DMS153 (cell line): ENCODE measurements at places on chromosomes 3 and 15.

DNA sequence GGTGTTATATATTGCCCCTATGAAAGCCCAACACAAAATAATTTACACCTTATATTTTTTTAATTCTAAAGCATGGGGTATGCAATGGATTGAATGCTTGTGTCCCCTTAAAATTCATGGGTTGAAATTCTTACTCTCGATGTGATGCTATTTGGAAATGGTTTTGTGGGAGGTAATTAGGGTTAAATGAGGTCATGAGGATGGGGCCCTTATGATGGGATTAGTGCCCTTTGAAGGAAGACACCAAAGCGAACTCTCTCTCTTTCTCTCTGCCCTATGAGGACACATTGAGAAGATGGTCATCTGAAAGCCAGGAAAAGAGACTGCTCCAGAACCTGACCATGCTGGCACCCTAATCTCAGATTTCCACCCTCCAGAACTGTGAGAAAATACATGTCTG, 7.6 kb upstream of the SRGAP3 start:
- DNase-seq, result no peak

DNA sequence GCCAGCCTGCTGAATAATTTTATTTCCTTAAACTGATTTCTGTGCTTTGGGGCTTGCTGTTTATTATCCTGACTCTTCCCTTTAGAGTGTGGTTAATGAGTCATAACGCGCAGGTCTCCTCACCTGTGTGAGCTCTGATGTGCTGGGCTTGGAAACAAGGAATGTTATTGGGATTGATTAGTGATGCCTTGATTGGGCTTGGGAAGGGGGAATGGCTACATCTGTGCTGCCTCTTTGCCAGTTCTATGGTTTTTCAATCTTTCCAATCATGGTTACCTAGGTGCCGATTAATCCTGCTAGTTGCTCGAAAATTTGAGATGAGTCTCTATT, 161.0 kb downstream of the THSD4 start:
- DNase-seq, result no peak

DNA sequence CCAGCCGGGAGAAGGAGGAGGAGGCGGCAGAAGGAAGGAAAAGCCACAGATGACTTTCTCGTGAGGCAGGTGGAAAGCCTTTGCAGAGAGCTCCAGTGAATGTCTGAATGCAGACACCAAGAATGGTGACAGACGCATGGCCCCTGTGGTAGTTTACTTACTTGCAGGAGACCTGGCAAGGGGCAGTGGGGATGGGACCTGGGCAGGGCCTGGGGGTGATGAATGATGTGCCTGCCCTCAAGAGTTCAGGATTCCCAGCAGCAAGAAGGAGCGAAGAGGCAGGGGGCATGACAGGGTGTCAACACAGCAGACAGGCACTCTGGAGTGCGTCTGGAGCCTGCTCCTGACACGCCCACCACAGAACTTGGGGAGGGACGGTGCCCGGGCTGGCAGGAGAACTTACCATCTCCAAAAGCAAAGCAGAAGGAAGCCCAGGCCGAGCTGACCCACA, 260.5 kb upstream of the LYSMD4 start:
- no peak for DNase-seq

- no peak for DNase-seq
Observed at GRCh38 chr15:71596672-71597071, 213.7 kb upstream of the NR2E3 start.

DNA sequence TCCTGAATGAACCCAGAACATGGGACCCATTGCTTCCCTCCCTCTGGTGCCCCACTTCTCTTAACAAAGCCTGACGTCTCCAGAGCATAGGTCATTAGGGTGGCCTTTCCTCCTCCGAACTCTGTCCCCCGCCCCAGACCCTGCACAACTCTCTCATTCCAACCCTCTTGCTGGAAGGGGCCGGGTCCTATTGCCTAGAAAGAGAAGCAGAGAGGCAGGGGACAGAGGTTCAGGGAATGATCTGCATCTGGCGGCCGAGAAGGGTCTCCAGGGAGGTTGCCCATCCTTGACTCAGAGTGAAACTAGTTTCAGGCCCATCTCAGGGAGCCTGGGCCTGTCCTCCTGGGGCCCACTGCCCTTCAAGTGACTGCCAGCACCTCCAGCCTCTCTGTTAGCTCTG, 79.0 kb downstream of the LINGO1 start:
- DNase-seq, result no peak
